Stimulated activated naive CD8-positive, alpha-beta T cell treated with anti-CD3 and anti-CD28 coated beads, Interleukin-15, Interleukin-2, amounts not matched to agents 100 U/mL and 50 U/mL, for 24 hours (primary cell): ENCODE measurements at places on chromosomes 7 and 10.

- no peak for DNase-seq
These were observed 2.2 kb downstream of the POLM start for GRCh38 chr7:44080118-44080517.

DNA sequence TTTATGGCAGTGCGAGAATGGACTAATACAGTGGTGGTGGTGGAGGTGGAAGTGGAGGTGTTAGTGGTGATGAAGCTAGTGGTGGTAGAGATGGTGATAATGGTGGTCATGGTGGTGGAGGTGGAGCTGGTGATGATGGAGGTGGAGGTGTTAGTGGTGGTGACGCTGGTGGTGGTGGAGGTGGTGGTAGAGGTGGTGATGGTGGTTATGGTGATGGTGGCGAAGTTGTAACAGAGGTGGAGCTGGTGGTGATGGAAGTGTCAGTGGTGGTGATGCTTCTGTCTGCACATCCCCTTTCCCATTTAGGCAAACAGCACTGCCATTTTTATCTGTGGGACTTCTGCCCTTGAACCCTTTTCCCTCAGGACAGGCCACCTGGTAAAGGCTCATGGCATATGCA is 7.4 kb upstream of the PTPRN2 start:
- DNase-seq = no peak

DNA sequence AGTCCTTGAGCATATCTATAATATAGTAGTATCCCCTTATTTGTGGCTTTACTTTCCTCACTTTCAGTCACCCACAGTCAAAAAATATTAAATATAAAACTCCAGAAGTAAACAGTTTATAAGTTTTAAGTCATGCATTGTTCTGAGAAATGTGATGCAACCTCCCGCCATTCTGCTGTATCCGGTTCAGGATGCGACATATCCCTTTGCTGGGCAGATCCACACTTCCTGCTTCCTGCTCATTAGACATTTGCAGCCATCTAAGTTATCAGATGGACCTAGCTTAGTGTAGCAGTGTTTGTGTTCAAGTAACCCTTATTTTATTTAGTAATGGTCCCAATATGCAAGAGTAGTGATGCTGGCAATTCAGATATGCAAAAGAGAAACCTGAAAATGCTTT is 38.9 kb upstream of the BMS1 start:
- no peak for DNase-seq

DNA sequence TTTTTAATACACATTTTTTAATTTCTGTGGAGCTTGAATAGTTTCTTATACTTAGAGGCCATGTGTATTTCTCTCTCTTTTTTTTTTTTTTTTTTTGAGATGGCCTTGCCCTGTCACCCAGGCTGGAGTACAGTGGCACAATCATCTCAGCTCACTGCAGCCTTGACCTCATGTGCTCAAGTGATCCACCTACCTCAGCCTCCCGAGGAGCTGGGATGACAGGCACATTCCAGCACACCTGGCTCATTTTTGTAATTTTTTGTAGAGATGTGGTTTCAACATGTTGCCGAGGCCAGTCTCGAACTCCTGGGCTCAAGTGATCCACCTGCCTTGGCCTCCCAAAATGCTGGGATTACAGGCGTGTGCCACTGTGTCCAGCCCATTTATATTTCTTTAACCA is 64.3 kb downstream of the CDK13 start:
- DNase-seq = no peak

GRCh38 chr7:125154930-125155329 is 225.3 kb upstream of the POT1 start:
- no peak for DNase-seq

- no peak for DNase-seq
These were observed 201.7 kb downstream of the SKAP2 start for GRCh38 chr7:26662646-26663045.
